ENCODE measurements at places on chromosomes 2 and 18.

DNA sequence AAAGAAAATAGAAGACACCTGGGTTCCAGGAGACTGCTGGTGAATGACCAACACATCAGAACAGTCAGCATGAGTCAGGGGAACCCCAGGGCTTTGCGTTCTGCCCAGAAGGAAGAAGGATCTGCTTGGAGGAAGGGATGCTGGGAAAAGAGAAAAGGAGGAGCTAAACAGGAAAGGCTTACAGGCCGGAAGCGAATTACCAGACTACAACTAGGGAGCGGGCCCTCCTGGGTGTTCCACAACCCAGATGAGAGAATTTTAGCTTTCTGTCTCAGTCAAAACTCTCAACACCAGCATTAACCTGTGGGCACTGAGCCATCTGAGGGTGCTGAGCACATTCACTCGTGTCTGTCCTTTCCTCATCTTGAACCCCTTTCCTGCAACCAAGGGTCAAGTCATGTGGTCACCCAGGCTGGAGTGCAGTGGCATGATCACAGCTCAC, 19.2 kb downstream of the CDC42EP3 start:
- DNase-seq: no peak

DNA sequence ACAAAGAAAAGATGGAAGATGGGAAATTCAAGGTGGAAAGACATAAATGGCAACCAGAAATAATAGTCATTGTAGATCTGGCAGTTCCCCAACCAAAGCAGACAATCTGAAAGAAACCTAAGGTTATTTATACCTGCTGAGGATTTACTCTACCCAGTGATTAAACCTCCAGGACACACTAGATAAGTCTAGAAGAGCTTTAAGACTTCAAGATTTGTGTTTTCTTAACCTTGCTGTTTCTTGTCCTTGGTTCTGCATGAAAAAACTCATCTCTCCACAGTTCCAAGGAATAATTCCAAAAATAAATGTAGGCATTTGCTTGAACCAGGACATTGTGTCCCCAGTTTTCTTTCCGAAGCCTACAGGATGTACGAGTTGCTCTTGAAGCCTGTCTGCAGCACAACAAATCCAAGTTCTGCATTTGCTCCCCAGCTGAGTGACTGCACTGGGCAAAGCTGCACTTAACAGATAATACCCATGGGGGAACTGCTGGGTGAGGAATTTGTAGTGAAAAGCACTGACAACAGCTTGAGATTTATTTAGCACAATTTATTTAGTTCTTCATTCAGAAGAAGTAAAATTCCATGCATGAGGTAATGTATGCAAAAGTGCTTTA, 19.8 kb downstream of the DTNA start:
- no peak for DNase-seq

DNA sequence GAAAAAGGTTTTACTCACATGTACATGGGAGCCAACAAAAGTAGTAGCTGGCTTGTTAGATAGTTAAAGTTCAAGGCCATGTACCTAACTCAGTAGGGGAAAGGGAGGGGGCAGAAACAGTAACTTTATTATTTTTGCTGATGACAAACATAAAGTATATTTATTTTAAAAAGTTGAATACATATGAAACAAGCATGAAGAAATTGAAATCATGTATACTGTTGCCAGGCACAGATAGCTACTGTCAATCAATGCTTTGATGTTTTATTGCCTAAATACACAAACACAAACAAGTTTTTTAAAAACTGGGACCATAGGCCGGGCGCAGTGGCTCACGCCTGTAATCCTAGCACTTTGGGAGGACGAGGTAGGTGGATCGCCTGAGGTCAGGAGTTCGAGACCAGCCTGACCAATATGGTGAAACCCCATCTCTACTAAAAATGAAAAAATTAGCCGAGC, 7.6 kb upstream of the PSD4 start:
- DNase-seq: no peak

GRCh38 chr2:11870584-11870983, 124.2 kb downstream of the LPIN1 start:
- no peak for DNase-seq

DNA sequence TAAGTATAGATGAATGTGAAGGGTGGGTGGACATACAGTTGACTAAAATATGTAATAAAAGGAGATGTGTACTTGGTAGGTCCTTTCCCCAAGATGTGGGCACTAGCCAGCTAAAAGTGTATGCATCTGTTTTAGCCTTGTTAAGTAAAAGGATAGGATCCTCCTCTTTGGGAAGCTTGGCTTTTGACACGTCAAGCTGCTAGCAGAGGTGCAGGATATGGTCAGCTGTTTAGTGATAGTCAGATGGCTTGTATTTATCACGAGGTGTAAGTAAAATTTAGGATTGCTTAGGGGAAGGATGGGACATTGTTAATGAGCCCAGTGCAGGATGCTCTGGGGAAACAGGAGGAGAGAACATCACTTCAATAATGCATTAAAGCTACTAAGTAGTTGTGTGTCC, 1.5 kb downstream of the MFSD6 start:
- DNase-seq: no peak

- DNase-seq: no peak
These were observed 11.9 kb upstream of the TMEM182 start for GRCh38 chr2:102749938-102750337.

GRCh38 chr2:154280543-154280942, 408.8 kb downstream of the GALNT13 start:
- DNase-seq: no peak

DNA sequence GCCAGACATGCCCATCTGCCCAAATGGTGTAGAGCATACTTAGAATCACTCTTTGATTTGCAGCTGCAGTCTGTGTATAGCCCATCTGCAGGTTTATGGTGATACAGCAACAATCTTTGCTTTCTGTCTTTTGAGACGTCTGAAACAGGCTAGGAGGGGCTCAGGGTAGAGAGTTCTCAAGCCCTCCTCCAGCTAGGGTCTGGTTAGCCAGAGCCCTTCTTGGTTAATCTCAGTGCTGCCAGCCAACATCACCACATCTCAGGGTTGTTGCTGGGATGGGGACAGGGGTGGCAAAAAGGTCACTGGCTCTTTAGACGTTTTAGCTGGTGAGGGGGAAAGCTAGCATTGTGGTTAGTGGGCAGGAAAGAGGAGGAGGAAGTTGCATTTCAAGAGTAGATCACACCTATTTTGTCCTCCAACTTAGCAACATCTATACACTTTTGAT, 136.6 kb upstream of the ACAA2 start:
- DNase-seq: no peak

DNA sequence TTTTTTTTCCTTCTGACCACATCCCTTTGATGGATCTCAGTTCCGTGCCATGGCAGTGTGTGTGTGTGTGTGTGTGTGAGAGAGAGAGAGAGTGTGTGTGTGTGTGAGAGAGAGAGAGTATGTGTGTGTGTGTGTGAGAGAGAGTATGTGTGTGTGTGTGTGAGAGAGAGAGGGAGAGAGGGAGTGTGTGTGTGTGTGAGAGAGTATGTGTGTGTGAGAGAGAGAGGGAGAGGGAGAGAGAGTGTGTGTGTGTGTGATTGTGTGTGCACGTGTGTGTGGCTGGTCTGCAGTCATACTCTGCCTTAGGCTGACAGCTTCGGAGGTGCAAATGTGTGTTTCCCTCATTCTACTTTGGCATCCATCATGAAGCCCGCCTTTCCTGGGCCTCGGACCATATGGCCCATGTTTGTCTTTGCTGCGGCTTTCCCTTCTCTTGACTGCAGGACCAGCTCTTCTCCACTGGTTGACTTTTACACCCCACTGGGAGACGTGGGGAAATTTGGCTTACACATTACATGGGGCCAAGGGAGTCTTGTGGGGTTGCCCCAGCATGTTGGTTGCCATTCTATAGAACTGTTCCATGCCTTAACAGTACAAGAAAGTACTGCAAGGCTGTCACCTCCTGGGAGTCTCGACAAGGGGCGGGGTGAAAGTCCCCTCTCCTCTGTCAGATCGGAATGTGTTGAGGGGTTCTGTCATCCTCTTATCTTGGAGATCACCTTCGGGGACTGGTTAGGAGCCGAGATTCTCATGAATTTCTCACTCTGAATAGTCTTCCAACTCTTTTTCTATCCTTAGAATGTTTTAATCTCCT, 21.6 kb downstream of the TSN start:
- no peak for DNase-seq

- DNase-seq: no peak
These were observed 721 bp downstream of the MCEE start for GRCh38 chr2:71129114-71129901.

- no peak for DNase-seq
These were observed 20.3 kb downstream of the ALK start for GRCh38 chr2:29900971-29901633.

GRCh38 chr18:12604445-12605007, 53.4 kb downstream of the SPIRE1 start:
- DNase-seq: no peak

- no peak for DNase-seq
These were observed 218.8 kb downstream of the HAUS1 start for GRCh38 chr18:46322941-46323340.

DNA sequence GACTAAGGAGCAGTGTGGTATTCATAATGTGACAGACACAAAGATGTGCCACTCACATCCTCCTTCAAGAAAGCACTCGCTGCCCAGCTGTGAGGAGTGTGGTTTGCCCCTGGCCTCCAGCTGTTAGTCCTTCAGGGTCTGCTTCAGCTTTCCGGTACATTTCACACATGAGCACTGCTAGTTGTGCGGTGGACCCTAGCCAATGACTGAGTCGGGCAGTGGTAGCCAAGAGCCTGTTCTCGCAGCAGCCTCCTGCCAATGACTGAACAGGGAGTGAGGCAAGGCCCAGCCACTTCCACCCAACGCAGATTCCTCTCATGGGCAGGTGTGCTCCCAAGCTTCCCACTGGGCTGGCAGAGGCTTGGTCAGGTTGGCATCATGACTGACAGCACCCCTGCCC, 254.3 kb downstream of the RBM43 start:
- no peak for DNase-seq

DNA sequence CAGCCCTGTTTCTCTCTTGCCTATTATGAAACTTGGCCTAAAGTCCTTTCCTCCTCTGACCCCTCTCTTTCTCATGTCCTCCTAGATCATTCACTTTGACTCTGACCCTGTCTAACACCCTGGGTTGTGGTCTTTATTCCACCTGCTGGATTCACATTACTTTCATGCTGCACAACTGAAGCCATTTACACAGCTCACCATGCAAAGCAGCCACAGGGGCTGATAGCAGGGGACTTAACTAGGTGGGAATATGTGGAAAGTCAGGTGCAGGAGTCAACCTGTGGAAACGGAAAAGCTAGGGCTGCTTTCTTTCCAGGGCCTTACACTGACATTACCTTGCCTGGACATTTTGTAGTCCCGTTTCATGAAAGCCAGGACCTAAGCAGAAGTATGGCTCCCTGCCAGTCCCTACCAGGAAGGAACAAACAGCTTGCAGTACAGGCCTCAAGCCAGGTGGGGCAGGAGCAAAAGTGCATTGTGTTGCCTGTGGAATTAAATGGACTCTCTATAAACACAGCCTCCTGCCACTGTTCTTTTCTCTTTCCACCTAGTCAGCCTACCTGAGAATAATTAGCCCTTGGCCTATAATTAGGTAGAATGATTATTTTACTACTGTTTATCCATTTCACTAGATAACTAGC, 11.8 kb downstream of the MAPRE3 start:
- DNase-seq: no peak

GRCh38 chr18:2987876-2988790, 24.8 kb downstream of the LPIN2 start:
- no peak for DNase-seq

DNA sequence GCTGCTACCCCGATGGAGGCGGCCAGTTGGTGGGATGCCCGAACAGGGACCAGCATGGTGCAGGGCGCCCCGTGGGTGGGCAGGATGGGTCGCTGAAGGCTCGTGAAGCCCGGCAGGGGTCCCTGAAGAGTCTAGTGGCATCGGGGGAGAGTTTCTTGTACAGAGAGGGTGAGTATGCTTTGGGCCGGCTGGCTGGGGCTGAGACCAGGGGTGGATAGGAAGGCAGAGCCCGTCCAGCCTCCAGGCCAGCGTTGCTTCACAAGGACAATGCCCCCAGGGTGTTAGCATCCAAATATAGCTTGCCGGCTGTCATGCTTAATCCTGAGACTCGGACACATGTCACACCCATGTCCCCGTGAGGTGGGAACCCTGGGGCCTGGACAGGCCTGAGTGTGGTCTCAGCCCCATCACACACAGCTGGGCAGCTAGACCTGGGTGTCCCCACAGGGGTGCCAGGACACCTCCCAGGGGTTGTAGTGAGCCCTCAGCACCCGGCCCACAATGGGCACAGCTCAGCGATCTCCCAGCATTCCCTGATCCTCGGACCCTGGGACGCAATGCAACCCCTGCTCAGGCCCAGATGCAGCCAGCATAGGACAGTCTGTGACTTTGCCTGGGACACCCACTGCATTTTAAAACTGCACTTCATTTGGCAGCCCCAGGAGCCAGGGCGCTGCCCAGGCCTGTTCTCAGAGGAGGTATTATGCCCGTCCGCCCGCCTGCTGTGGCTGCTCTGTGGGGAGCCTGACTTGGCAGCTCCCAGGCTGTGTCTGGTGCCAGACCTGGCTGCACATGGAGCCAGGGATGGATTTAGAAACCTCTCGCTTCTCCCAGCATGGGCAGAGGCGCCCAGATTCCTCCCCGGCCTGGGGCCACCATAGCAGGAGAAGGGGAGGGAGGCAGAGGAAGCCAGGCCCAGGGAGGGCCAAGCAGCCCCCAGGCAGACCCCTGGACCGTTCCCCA, 36.4 kb downstream of the RAMP1 start:
- DNase-seq: no peak

DNA sequence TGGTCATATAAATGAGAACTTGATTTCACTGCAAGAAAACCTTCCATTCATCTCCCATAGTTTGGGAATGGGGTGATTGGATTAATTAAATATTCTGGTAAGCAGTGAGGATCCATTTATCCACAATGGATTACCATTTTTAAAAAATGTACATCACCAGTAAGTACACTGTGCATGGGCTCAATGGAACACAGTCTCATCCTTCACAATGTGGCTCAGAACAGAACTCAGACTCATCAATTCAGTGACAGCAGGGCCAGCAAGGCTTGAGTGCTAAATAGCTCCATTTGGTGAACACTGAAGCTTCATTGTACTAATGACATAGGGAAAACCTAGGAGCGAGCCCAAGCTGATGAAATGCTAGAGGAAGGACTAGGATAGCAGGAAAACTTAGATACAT, 223.8 kb downstream of the CMPK2 start:
- DNase-seq: no peak

- DNase-seq: no peak
These were observed 1988.8 kb upstream of the PIK3C3 start for GRCh38 chr18:39966275-39966674.

GRCh38 chr2:234373060-234373459, 123.8 kb downstream of the ARL4C start:
- no peak for DNase-seq

DNA sequence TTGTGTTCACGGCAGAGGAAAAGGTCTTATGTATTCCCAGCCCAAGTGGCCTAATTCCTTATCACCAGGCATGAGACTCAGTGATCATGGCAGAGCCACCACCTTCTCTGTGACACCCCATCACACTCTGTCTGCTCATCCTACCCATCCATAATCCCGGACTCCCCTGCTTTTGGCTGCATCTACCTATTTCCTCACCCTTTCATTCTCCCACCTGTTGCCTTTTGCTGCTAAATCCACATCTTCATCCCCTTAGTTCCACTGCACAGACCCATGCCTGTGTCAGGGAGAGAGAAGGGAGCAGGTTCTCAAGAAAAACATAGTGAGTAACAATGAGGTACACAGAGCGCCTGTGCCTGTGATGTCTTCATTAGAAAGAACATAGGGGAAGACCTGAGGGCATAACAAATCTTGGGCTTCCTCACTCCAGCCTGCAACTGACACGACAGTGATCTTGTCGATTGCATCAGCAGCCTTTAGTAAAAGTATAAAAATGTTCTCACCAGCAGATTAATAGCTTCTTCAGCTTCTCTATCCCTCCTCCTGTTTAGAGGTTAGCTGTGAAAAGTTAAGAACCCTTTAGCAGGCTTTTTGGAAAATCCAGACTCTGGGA, 246.5 kb upstream of the SPRED2 start:
- no peak for DNase-seq

- DNase-seq: no peak
These were observed 93.3 kb downstream of the SESTD1 start for GRCh38 chr2:179171371-179171770.
